ENCODE measurements at places on chromosomes 5 and 9.

DNA sequence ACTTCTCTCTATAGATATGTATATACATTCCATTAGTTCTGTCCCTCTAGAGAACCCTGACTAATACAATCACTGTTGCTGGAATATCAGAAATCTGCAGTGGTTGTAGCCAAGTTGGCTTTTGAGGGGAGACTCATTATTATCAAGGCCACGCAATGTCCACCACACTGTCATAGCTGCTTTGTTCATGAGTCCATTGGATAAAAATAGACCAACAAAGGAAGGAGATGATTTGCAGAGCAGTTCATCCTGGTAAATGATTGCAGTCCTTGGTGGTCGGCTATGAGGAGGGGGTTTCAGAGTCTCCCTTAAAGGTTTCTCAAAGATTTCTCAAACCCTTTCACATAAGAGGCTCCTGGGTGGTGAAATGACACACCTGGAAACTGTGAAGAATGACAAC, 192.8 kb upstream of the ANKH start:
- DNase-seq = no peak

GRCh38 chr9:5425006-5425628, 12.6 kb downstream of the PLGRKT start:
- no peak for DNase-seq

GRCh38 chr5:159849437-159850083, 66.7 kb upstream of the ADRA1B start:
- no peak for DNase-seq

- no peak for DNase-seq
Observed at GRCh38 chr5:33973271-33973670, 11.2 kb downstream of the SLC45A2 start.

- no peak for DNase-seq
Observed at GRCh38 chr9:79719021-79719420, 147.3 kb downstream of the TLE4 start.

DNA sequence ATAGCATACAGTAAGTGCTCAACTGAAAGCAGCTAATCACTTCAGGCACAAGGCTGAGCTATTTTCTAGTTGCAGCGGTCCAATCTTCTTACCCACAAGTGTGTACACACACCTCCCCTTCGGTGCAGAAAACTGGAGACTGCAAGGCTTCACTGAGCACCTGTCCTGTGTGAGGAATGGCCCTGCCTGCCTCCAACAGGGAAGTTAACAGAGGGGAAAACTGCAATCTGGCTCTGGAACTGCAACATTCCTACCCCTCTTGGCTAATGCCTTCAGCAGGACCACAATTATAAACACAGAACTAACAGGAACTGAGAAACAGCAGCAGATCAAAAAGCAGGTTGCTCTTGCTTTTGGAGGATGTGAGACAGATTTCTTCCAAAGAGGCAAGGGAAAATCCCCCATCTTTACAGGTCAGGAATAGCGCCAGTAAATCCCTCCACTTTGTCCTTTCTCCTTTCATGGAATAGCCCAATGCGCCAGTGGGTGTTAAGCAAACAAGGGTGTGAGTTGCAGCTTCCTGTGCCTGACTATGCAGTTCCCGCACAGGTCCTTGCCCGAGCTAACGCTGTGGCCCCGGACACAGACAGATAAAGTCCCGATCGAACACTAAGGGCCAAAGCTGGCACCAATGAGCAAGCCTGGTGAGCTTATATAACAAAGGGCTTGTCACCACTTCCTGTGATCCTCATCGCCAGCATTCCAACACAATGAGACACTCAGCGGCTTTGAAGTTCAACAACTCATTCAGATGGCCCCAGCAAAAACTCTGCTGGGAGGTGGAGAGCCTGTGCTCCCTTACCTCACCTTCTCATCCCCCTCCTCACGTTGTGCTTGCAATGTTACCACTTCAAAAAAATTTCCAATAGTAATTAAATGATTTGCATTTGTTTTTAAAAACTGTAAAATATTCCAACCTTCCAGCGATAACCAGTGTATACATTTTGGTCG, 21.5 kb downstream of the SHB start:
- DNase-seq = peak; percentile 41

- no peak for DNase-seq
Observed at GRCh38 chr5:124370601-124371000, 375.8 kb downstream of the ZNF608 start.

GRCh38 chr9:69527454-69527853, 144.7 kb downstream of the APBA1 start:
- DNase-seq = no peak

DNA sequence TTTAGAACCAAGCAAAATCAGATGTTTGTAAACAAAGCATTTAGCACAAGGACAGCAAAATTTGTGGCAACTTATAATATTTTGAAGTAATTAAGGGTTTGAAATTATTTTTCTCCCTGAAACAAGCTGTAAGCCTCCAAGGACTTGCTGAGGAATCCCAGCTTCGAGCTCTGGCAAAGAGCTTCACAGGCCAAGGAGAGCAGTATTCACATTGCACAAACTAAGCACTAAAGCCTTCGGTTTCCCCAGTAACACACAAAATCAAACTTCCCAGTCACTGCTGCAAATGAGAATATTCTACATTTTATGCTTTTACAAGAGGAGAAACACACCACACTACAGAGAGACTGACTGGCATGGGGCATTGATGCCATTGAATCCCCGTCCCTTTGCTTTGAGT, 101.9 kb downstream of the WDR41 start:
- DNase-seq = no peak

DNA sequence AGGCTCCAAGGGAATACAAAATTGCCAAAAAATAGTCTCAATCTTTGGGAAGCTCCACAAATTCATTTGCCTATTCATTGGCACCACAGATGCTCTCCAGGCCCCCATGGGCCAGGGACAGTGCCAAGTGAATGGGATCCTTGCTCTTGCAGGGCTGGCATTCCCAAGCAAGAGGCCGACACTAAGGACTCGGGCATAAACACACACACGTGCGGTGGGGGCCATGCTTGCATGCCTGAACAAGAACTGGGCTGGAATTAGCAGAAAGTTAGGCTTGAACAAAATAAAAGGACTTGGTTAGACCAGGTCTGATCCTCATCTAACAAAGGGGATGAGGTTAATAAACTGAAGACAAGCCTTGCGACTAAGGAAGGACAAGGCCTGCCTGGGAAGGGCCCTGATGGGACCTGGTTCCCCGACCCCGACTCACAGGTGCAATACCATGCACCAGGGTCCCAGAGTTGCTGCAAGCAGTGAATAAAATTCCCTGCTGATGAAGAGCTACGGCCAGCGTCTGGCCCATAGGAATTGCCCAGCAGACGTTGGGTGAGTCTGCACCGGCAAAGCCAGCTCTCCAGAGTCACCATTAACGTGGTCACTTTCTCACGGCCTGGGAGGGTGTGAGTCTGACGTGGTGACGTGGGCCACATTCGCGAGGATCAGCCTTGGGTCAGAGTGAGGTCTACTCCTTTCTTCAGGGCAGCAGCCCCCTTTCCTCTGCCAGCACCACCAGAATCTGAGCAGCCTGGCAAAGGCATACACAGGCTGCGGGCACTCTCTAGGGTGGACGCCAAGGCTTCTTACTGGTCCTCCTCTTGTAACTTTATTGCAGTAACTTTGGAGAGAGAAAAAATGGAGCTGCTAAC, 77.4 kb upstream of the FCN1 start:
- no peak for DNase-seq

DNA sequence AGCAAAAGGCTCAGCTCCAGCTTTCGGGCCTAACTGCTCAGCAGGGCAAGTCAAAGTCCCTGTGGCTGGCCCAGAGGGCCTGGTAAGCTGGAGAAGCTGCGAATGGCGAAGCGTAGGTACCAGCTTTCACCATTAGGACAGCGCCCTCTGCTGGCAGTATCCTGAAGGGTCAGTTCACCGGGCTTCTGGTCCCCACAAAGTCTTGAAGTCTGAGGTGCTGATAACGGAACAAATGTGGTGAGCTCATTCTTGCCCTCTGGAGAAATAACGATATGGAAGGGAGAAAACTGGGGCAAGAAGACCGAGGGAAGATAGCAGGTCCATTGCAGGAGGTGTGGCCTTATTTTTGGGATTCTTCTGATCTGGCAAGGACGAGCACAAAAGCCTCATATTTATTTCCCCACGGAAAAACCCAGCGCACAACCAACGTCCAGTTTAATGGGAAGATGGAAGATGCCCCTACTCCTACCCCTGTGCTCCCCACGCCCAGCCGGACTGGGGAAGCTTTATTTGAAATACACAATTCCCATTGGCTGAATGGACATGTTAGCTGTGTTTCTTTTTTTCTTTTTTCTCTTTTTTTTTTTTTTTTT, 7.2 kb downstream of the SOWAHA start:
- DNase-seq = peak; percentile 92

- no peak for DNase-seq
Observed at GRCh38 chr9:79776581-79776980, 204.8 kb downstream of the TLE4 start.

DNA sequence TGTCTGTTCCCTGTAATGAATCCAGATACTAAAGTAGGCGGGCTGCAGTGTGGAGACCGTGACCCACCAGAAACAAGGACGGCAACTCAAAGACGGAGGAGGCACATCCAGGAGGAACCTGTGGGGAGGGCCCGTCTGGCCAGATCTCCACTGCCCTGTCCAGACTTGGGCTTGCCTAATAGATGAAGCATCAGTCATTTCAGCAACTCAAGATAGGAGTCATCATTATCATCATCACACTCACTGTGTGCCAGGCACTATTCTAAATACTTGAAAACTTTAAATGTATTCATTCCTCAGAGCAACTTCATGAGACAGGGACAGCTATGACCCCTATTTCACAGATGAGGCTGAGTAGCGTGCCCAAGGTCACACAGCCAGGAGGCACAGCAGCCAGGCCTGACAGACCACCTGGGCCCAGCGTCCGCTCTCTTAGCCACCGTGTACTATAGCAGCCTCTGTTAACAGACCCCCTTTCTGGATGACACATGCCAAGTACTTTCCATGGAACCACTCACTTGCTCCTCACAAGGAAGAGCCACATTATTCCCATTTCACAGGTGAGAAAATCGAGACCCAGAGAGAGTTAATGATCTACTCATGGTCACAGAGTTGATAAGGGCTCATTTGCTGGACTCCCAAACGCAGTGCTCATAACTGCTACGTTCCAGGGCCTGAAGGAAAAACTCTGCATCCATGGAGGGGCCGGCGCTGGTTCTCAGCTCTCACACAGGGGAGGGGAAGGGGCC, 4.9 kb upstream of the IL4 start:
- DNase-seq = no peak

GRCh38 chr5:168972731-168973130, 328.2 kb downstream of the SLIT3 start:
- DNase-seq = no peak

DNA sequence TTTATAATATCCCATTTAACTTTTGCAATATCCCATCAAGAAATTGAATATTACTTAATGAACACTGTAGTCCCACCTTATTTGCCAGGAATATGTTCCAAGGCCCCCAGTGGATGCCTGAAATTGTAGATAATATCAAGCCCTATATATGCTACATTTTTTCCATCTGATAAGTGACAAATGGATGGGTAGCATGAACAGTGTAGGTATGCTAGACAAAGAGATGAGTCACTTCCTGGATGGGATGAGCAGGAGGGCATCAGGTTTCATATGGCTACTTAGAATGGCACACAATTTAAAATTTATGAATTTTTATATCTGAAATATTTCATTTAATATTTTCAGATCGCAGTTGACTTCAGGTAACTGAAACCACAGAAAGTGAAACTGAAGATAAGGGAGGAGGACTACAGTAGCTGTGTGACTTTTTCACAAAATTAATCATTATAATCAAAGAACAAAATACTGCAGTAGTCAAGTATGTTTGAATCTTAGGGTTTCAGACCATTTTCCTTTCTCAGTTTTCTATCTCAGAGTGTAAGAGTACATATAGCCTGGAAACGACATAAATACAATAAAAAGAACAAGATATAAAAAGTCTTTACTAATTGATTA, 636.4 kb upstream of the ARRDC3 start:
- DNase-seq = no peak

DNA sequence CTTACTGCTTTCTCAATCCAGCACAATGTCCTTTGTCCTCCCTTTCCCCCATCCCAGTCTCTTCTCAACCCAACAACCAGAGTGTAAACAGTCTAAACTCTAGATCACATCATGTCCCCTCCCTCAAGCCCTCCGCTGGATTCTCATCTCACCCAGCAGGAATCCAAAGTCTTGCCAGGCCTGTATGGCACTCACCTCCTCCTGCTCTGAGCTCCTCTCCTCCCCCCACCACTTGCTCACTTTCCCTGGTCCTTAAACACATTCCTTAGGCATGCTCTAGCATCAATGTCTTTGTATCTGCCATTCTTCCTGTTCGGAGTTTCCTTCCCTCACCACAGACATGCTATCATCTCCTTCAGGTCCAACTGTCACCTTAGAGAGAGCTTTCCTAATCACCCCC, 78.8 kb downstream of the NIPSNAP3B start:
- no peak for DNase-seq

GRCh38 chr9:107425101-107426025, 64.2 kb downstream of the KLF4 start:
- peak; percentile 10 for DNase-seq

DNA sequence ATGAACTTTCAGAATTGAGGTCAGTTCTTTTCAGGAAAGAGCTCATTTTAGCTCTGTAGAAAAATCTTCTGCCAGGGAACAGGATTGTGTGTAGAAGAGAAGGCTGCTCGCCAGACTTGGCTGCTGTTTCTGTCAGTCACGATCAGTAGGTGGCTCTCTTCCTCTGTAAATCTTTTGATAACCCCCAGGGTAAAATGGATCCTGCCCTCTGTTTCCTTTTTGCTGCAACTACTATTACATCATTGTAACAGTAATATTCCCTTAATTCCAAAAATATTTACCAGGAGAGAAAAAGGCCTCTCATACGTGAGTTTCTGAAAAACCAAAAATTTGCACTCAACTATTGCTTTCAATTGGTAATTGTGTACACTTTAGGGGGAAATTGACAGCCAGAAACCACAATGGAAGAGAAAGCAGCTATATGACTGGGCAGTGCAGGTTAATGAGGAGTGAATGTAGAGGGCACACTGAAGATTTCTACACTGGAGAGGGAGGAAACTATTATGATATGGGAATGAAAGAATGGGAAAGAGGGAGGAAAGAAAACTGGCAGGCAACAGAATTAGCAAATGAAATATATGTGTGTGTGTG, 12.3 kb downstream of the IFNA21 start:
- peak; percentile 15 for DNase-seq

- peak; percentile 71 for DNase-seq
Observed at GRCh38 chr9:121743441-121744001, 92.1 kb downstream of the DAB2IP start.

GRCh38 chr5:54924487-54924886, 60.9 kb downstream of the ESM1 start:
- DNase-seq = no peak

GRCh38 chr9:89815061-89815902, 210.5 kb downstream of the GADD45G start:
- no peak for DNase-seq

- no peak for DNase-seq
Observed at GRCh38 chr9:133225171-133226011, 16.3 kb upstream of the OBP2B start.

DNA sequence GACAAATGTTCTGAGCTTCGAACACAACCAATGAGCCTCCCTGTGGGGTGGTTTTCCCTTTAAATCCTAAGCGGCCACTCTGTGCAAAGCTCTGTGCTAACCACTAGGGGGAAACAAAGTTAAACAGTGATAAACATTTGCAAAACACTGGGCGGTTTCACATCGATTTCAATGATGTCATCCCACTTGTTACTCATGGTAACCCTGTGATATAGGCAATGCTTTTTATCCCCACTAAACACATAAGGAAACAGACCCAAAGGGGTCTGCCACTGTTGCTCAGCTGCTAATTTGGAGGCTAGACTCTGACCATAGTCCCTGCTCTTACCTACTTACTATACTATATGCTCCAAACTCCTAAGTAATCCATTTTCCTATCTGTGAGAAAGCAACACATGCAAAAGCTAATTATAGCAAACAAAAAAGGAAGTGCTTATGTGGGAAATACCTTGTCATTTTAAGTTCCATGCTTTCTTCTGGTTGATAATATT, 57.3 kb downstream of the PTPN3 start:
- DNase-seq = peak; percentile 18
